ENCODE measurements at places on chromosomes 7 and 10.

GRCh38 chr7:14714161-14714728, 188.3 kb downstream of the DGKB start:
- no peak for DNase-seq

- DNase-seq, result no peak
Measured at GRCh38 chr7:945556-946255, 8.8 kb downstream of the ADAP1 start.

DNA sequence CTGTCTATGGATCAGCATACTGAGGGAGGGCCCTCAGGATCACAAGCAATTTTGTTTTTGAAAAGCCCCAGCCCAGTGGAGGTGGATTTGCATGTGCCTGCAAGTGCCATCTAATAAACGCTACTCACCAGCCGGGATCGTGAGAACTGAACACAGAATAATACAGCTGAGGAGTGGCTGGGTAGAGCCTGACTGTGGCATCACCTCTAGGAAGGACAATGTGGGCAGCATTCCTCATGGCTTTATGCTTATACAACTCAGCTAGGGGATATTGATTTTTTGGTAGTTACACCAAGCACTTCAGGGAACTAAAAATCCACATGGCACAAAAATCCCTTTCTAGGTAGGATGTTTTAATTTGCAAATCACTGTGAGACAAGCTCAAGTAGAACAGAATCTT, 72.7 kb upstream of the PALS2 start:
- DNase-seq, result no peak

DNA sequence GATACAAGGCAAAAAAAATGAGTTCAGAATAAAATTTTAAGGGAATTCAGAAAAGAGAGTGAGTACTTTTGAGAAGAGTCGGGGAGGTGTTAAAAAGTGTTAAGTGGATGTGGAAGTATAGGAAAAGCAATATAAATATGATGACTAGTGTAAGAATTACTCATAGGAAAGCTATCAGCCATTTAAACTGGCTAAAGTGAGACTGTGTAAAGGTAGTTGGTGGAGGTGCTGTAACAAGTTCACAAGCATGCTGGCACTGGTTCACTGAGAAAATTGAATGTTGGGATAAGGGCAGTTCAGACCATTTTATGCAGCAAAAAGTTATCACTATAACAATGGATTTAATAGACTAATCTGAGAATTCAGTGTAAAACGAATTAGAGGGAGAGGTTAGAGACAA, 179.0 kb upstream of the DKK1 start:
- DNase-seq, result no peak

DNA sequence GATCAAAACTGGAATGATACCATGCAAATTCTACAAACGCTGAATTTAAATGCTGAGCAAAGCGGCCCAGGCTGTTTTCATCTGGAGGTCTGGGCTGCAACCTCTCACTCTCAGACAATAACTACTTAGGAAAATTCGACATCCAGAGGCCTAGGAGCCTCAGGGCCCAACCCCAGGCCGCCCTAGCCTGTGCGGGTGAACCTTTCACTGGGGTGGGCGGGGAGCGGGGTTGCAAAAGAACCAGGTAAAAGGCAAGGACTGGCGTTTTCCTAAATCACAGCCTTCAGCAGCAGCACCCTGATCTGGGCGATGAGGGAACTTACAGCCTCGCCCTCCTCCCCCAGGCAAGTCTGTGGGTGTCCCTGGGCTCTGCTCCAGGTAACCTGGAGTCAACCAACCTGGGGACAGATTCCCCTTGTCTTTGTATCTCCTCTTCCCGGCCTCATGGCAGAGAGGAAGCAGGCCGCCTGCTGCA, 33.4 kb downstream of the CALML5 start:
- no peak for DNase-seq

GRCh38 chr7:138903186-138903820, 77.9 kb downstream of the KIAA1549 start:
- DNase-seq, result no peak

- DNase-seq, result no peak
Measured at GRCh38 chr10:54470324-54470631, 330.8 kb downstream of the PCDH15 start.

DNA sequence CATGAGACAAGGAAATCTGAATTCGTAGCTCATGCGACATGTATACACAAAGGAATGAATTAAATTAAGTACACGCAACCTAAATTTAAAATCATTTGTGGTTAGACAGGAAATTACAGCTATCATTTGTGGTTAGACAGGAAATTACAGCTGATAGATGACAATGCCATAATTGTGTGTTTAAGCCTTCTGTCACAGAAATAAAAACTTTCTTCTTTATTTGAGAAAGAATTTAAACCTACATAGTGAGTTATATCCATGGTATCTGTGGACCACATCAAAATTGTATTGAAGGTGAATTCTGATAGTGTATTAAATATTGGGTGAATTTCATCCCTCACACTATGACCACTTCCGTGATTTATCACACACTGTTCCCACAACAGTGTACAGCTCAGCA, 362.9 kb downstream of the MAGI2 start:
- DNase-seq, result no peak

DNA sequence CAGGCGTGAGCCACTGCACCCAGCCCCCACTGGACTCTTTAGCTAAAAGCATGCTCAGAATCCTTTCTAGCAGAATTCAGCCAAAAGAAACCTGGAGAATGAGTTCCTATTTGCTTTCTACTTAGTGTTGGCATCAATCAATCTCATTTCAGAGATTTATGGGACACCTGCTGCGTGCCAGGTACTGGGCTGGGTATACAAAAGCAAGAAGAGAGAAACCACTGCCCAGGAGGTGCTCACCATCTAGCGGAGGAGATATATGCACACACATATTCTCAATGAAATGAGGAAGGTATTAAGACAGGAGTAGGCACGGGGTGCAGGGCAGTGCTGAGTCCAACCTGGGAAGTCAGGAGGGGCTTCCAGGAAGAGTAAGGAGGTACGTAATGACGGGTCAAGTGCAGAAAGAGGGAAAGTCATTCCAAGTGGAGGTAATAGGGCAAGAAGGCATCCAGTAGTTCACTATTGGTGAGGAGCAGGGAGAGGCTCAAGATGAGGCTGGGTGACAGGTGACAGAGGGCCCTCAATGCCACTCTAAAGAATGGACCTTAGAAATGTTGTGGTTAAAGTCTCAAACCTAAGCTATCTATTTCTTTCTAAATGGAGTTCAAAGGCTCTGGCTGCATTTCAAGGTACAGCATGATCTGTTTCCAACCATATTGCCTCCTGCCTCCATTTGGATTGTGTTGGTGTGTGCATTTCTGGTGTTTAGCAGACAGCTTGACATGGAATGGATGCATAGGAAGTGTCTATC, 22.1 kb downstream of the ABLIM1 start:
- no peak for DNase-seq

- DNase-seq, result peak; percentile 67
Measured at GRCh38 chr10:24307696-24308485, 99.0 kb downstream of the KIAA1217 start.

DNA sequence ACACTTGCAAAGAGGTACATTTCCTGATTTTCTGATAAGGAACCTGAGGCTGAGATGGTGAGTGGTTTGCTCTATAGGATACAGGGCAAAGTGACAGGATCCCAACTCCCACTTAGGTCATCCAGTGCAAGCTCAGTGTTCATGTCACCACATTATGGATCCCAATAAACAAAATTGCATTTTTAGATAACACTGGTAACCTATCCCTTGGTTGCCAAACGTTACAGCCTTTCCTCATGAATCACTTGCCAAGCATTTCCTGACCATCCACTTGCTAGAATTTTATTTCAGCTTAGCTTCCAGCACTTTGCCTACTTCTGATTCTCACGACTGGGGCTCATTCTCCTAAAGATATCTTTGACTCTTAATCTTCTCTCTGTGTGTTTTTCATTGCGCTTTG, 131.4 kb upstream of the ODAD2 start:
- DNase-seq, result no peak

DNA sequence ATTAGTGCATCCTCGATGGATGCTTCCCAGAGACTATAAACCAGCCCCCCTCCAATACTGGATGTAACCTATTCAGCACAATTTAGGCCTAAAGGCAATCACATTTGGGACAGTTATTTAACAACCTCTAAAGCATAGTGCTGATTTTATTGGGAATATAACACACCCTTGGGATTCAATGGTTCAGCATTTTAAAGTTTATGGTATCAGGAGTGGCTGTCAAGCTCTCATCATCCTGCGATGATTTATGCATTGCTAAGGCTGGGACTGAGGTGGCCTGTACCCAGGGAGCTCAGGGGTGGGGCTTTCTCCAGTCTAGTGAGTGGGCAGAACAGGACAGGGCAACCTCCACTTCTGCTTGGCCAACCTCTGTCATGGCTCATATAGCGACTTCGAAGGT, 464.9 kb downstream of the INHBA start:
- no peak for DNase-seq

DNA sequence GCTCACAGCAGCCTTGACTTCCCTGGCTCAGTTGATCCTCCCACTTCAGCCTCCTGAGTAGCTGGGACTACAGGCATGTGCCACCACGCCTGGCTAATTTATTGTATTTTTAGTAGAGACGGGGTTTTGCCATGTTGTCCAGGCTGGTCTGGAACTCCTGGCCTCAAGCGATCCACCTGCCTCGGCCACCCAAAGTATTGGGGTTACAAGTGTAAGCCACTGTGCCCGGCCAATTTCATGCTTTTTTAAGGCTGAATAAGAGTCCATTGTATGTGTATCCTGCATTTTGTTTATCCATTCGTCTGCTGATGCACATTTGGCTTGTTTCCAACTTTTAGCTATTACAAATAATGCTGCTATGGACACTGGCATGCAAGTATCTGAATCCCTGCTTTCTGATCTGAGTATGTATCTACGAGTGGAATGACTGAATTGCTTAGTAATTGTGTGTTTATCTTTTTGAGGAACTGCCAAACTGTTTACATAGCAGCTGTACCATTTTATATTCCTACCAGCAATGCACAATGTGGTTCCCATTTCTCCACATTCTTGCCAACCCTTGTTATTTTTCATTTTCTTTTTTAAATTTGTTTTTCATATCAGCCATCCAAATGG, 37.3 kb upstream of the TPST1 start:
- DNase-seq, result peak; percentile 16

- DNase-seq, result peak; percentile 37
Measured at GRCh38 chr10:28984431-28984830, 304.4 kb upstream of the LYZL1 start.

DNA sequence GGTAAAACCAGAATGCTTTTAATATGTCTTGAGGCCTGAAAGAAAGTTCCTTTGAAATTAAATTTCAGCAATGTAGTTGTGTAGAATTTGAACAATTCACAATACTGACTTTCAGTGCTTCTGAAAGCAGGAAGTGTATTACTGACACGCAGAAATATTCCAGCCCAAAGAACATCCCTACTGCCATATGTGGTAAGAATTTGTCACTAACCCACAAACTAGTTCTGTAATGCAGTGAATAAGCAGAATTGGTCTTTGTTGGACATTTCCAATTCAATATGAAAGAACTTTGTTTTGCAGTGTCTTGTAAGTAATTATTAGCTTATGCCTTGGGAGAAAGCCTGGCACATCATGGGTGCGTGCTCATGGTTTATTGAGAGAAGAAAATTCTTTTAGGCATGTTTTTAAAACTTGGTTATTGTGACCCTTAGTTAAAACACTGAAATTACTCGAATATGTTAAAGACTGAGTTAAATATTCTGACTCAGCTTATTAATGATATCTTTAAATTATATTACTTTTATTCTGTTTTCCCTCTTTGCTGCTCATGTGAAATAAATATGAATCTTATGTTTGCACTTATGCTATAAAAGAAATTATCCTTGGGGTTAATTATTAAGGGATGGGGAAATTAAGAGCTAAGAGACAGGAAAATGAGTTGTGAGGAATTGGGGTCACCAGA, 33.4 kb downstream of the PTPN12 start:
- no peak for DNase-seq

DNA sequence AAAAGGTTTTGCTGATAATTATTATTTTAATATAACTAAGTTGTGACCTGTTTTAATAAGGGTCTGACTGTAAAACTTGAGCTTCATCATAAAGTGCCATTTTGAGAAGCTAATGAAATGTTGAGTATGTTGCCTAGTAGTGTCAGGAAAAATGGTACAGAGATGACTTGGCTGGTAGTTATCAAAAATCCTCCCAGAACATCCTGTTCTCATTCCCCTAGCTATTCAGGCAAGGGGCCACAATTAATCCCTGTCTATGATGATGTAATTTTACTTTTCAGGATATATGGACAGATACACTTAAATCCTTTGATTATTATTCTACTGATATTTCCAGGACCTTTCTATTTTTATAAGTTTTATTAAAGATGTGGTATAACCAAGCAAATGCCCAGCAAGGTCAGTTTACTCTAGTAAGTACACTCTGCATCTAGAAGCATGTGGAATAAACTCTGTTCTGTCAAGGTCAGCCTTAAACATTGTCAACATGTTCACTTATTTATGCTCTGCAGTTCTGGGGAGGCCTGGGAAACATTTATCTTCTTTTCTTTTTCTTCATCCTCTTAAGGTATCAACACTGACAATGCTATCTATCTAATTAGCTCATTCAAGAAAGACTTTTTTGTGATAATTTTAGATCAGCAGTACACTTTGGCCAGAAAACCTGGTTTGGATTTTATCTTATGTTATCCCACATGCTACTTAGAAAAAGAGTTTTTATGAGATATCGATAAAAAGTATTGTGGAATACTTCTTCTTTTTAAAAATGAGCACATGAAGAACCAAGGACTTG, 32.1 kb downstream of the BTRC start:
- DNase-seq, result no peak

- no peak for DNase-seq
Measured at GRCh38 chr7:81704595-81704994, 65.3 kb downstream of the HGF start.

- DNase-seq, result no peak
Measured at GRCh38 chr10:29240986-29241660, 47.7 kb upstream of the LYZL1 start.

DNA sequence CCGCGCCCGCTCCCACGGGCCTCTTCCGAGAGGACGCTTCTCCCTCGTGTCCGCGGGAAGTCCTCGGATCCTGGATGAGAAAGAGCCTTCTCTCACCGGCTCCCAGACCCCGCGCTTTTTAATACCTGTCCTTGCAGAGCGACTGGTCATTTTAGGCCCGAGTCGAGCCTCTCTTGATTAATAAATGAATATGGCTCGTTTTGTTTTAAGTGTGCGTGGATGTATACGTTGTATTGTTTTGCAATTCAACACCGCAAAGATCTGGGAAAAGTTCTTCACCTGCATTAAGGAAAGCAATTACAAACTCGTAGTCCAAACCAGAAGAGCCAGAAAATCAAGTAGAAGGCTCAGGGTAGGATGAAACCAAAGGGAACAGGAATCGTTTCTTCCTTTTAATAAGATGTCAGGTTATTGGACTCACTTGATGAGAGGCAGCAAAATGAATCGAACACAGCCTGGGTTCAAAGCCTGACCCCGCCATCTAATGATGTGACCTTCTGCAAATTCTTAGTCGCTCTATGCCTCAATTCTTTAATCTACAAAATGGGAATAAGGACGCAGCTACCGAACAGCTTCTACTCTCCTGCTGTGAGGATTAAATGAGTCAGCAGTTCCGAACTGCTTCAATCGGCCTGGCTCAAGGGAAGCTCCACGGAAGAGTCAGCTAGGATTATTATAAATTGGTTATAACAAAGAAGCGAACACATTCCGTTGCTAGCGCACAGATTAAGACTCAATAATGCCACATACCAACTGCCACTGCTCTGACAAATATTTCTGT, 277.8 kb upstream of the NEBL start:
- DNase-seq, result peak; percentile 69
